ENCODE measurements at places on chromosomes 12 and 14.

GRCh38 chr14:53596853-53597525 lies 359.6 kb downstream of the BMP4 start:
- no peak for DNase-seq

- DNase-seq, result peak; percentile 59
These were observed 3.4 kb downstream of the BMP4 start for GRCh38 chr14:53953002-53953827.

DNA sequence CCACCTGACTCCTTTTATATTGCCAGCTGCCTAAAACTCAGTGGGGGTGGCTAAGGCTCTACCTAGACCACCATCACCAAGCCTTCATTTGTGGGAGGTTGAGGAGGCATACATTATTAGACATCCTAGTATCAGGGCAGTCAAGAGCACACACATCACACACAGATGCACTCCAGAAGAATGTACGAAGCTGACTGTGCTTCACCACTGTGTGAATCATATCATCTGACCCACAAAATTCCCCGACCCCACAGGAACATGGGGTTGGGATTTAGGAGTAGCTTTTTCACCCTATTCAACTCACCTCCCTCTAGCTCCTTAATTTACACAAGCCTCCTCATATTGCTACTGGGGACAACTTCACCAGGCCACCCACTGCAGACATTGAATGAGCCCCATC lies 64.8 kb upstream of the BDKRB2 start:
- DNase-seq, result no peak

GRCh38 chr14:22518073-22518472 lies 71.0 kb downstream of the DAD1 start:
- DNase-seq, result peak; percentile 29

- no peak for DNase-seq
These were observed 27.3 kb upstream of the ZFP36L1 start for GRCh38 chr14:68820119-68820518.

- no peak for DNase-seq
These were observed 209.4 kb downstream of the KTN1 start for GRCh38 chr14:55789406-55789805.

DNA sequence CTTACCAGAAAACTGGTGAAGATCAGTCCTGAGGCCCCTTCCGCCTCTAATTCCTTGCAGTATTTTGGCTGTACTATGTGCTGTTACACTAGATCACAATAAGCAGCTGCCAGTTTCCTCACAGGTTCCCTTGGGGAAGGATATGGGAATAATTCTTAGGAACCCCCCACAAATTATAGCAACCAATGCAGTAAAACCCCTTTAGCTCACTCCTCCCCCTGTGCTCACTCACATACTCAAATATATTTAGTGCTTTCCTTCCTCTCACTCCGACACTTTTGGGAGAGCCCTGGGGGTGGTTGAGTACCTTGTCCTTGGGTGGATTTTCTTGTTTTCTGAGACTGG lies 162.7 kb downstream of the ETV6 start:
- no peak for DNase-seq

- no peak for DNase-seq
These were observed 7.5 kb upstream of the PYROXD1 start for GRCh38 chr12:21429994-21430393.

DNA sequence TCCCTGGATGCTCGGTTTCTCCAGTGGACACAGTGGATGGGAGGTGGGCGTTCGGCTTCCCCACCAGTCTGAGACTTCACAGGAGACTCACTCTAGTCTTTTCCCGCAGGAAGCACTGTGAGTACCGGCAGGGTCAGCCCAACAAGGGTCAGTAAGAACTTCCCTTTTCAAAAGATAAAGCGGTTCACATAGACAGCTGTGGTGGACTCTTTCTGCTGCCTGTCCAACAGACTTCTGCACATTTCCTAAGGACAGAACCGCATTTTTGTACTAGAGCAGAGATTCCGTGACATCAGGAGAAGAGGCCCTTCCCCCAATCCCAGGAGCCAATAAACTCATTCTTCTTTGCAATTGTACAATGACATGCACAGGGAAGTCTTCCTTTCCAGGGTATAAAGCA lies 10.4 kb downstream of the LTBR start:
- DNase-seq, result no peak

DNA sequence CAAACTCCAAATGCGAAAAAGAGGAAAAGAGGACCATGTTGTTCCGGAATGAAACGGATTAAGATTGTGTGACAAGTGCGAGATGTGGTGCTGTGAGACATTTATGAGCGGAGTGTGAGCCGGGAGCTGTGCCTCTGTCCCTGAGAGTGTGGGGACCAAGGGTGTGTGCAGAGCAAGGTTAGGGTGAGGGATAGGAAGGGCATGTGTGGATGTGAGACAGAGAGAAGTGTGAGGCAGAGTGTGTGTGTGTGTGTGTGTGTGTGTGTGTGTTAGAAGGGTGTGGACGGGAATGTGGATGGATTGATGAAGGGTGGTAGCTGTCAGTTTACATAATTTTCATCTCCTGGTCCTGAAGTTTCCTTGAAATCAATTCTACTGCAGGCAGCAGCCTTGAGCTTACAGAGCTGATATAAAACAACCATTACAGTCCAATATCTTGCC lies 4.3 kb upstream of the OTX2 start:
- DNase-seq, result no peak

- DNase-seq, result no peak
These were observed 1417.5 kb upstream of the SEL1L start for GRCh38 chr14:82951171-82951570.

GRCh38 chr14:86035882-86036281 lies 505.9 kb downstream of the FLRT2 start:
- no peak for DNase-seq

GRCh38 chr14:50961605-50962221 lies 17.4 kb upstream of the PYGL start:
- DNase-seq, result no peak

DNA sequence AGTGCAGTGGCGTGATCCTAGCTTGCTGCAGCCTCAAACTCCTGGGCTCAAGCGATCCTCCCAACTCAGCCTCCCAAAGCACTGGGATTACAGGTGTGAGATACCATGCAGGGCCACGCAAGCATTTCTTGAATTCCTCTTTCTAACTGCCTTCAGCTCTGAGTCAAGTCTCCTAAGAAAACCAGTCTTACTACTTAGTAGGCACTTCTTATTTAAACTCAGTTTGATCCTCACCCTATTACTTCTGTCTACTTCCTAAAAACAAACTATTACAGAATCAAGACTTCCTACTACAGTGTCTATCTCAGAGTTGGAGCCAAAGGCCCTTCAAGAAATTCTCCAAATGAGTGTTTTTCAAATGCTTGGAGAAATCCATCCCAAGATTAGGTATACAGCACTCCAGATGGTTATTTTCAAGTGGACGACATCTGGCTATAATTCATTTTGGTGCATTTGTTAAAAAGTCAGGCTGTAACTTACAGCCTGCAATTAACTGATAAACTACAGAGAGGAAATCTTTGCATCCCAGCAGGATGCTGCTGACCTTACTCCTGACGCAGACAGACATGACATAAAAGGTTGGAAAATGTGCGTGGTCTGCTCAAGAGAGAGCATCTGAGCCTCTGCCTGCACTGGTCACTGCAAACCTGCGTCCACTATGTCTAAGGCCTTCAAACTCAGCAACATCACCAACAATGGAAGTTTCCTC lies 34.7 kb downstream of the SSH1 start:
- no peak for DNase-seq

GRCh38 chr12:98686603-98687002 lies 41.5 kb downstream of the APAF1 start:
- no peak for DNase-seq

GRCh38 chr12:50041962-50042361 lies 15.4 kb upstream of the ASIC1 start:
- DNase-seq, result no peak

DNA sequence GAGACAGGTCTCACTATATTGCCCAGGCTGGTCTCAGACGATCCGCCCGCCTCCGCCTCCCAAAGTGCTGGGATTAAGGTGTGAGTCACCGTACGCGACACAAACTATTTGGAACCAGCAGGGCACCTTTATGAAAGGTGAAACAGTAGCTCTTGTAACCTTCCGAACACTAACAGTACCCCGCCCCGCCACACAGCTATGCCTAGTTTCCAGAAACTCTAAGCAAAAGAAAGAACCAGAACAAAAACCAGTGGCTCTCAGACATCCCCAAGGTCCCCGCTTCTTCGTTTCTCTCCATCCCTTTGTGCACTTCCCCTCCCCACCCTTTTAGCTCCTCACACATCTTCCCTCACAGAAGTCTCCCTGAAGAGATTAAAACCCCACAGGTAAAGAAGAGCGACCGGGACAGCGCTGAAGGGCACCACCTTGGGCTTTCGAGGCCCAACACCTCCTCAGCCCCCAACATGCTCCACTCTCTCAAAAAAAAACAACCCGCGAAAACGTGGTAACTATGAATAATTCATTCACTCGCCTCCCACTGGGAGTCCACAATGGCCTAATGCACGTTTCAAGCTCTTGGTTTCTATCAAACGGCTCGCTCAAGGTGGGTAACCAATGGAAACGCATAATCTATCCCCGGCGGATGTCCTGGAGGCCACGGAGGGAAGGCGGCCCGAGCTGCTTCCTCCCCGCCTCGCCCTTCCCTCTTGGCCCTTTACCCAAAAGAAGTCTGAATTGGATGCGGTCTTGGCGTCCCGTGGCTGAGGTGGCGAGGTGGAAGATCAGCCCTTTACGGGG lies 877 bp downstream of the BAG5 start:
- peak; percentile 23 for DNase-seq

- DNase-seq, result no peak
These were observed 38.9 kb downstream of the EML1 start for GRCh38 chr14:99831903-99832685.

- no peak for DNase-seq
These were observed 16.0 kb downstream of the PRIMA1 start for GRCh38 chr14:93772263-93772662.

- DNase-seq, result no peak
These were observed 620 bp downstream of the TMTC1 start for GRCh38 chr12:29782871-29783772.

DNA sequence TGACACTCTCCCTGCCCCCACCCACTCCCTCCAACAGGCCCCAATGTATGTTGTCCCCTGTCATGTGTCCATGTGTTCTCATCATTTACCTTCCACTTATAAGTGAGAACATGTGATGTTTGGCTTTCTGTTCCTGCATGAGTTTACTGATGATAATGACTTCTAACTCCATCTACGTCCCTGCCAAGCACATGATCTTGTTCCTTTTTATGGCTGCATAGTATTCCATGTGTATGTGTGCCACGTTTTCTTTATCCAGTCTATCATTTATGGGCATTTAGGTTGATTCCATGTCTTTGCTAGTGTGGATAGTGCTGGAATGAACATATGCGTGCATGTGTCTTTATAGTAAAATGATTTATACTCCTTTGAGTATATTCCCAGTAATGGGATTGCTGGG lies 100.0 kb upstream of the LHX5 start:
- DNase-seq, result no peak

DNA sequence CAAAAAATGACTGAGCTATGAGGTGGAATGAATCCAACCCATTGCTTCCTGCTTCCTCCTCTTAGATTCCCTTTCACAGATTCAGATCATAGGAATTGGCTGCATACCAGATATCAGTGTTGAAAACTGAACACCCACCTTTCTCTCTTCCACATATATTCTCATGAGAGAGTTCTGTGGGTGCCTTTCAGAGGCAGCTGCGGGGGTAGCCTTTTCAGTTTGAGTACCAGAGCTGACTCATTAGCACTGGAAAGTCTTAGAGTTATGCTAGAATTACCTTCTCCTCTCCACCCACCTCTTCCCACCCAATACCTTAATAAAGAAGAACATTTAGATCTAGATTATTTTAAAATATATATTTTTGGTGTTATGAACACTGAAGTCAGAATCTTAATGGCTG lies 495.4 kb upstream of the SEL1L start:
- DNase-seq, result no peak

DNA sequence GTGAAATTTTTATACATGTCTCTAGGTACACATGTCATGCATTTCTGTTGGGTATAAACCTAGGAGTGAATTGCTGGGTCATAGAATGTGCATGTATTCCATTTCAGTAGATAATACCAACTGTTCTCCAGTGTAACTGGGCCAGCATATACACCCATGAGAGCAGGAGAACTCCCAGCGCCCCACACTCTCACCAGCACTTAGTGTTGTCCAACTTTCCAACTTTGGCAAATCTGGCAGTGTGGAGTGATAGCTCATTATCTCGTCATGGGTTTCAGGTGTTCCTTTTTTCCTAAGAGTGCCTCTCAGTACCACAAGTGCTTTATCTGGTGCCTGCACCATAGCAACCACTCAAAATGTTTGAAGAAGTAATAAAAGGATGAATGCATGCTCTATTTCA lies 40.1 kb downstream of the NGB start:
- no peak for DNase-seq

GRCh38 chr12:27385766-27386564 lies 53.3 kb downstream of the BMAL2 start:
- DNase-seq, result no peak

Data from CD4-positive, alpha-beta T cell treated with Interleukin-17A for 4 hours (primary cell).